ENCODE measurements at places on chromosomes 12 and 14.
A peak's percentile ranks its signal among the peaks of the same experiment; 100 is the strongest.

- no peak for DNase-seq
Measured at GRCh38 chr14:83992857-83993256, 1537.1 kb upstream of the FLRT2 start.

- DNase-seq, result no peak
Measured at GRCh38 chr14:99226687-99227086, 45.3 kb downstream of the BCL11B start.

- no peak for DNase-seq
Measured at GRCh38 chr14:70663707-70664179, 22.0 kb downstream of the TTC9 start.

DNA sequence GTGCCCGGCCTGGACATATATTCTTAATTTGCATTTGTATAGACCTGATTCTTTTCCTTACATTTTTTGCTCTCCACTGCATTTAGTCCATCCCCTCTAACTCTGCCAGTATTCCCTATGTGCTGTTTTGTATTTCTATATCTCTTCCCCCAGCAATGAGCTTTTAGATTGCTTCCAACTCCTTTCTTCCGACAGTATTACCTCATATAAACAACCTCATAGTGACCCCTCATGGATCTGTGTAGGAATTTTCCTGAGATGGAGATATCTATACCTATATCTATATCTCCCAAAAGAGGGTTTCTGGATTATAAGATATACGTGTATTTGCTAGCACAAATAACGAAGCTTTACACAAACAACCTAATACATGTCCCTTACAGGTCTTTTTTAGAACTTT lies 161.9 kb downstream of the CRADD start:
- DNase-seq, result no peak

- no peak for DNase-seq
Measured at GRCh38 chr12:6200256-6201212, at the start of gene CD9. TSS of gene CD9 (plus strand) at chr12:6200400. CDS start at chr12:6200500, 100 bp downstream.

GRCh38 chr12:65508276-65509035 lies 230.0 kb downstream of the MSRB3 start:
- no peak for DNase-seq

DNA sequence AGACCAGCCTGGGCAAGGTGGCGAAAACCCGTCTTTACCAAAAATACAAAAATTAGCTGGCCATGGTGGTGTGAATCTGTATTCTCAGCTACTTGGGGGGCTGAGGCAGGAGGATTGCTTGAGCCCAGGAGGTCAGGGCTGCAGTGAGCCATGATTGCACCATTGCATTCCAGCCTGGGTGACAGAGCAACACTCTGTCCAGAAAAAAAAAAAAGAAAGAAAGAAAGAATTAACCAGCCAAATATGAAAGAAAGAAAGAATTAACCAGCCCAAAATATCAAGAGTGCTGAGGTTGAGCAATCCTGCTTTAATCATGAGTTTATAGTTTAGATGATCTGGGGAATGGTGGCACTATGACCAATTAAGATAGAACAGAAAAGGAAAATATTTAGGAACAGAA lies 3.5 kb upstream of the ACTN1 start:
- DNase-seq, result no peak

DNA sequence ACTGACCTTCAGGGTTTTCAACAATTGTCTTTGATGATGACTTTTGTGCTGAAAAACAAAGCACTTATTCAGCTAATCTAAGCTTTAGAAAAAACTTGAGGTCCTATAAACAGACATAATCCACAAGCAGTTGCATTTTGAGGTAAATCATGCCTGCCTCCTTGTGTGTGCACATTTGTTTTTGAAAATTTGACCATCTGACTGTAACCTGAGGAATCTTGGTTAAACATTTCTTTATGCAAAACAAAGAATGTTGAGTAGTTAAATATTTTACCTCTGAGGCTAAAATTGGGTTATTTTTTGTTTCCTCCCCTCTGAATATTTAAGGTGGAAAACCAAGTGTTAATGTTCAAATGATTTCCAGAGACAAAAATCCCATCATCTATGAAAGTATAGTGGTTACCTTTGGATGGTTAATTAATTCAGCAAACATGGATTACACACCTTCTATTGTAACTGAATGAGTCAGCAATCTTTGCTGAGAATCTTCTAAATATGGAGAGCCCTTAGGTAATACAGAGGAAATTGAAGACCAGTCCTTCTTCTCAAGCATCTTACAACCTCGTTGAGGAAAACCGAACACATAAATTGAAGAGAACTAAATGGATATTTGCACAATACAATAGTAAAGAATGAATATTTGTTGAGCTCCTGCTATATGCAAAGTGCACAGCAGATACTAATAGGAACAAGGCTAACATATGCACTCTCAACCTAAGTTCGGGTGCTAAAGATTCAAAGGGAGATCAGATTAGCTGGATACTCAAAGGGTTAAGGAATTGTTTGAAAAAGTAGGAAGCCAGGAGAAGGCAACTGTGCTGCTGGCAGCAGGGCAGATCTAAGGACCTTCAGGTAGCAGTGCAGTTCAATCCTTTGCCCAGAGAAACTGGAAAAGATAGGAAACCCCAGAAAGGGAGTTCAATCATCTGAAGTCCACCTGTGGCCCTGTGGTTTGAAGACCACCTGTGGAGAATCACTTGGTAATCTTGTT lies 115.2 kb downstream of the BMP4 start:
- DNase-seq, result no peak

- no peak for DNase-seq
Measured at GRCh38 chr12:130338794-130339601, 1.3 kb downstream of the PIWIL1 start.

DNA sequence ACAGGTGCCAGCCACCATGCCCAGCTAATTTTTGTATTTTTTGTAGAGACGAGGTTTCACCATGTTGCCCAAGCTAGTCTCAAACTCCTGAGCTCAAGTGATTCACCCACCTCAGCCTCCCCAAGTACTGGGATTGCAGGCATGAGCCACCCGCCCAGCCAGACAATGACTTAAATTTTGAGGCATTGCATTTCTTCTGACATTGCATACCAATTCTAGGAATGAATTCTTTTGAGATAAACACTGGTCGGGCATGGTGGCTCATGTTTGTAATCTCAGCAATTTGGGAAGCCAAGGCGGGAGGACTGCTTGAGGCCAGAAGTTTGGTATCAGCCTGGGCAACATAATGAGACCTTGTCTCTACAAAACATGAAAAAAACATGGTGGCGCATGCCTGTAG lies 2.5 kb upstream of the CELA1 start:
- no peak for DNase-seq

- no peak for DNase-seq
Measured at GRCh38 chr12:104438134-104438533, 18.6 kb upstream of the CHST11 start.

DNA sequence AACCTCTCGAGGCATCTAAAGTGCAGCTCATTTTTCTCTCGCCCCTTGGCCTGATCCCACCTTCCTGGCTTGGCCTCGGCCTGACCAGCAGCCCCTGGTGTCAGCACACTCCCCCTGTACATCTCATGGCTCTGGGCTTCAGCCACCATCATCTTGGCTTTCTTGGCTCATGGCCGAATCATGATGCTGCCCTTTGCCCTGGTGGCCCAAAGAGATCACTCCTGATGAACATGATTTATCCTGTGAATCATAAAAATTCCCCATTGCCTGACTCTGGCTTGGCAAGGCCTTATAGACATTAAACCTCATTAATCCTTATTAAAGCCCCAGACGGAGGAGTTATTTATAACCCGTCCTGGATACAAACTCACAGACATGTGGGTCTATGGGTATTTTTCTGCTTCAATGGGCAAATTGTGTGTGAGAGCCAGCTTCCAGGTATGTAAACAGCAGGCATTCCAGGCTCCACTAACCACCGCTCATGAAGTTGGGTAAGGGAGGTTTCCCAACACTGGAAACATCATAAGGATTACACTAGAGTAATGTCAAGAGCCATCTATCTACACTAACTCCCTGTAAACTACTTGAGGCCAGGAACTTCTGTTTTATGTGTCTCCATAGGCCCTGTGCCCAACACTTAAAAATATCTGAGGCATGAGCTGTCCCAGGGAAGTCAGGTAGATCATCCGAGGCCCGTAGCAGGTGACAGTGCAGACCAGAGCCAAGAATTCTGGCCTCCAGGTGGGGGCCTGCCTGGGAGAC lies 171.2 kb downstream of the TTC8 start:
- DNase-seq, result no peak

- no peak for DNase-seq
Measured at GRCh38 chr12:32104572-32105355, 1.9 kb upstream of the BICD1 start.

GRCh38 chr14:93939304-93940229 lies 12.4 kb downstream of the FAM181A start:
- DNase-seq, result peak; percentile 61

DNA sequence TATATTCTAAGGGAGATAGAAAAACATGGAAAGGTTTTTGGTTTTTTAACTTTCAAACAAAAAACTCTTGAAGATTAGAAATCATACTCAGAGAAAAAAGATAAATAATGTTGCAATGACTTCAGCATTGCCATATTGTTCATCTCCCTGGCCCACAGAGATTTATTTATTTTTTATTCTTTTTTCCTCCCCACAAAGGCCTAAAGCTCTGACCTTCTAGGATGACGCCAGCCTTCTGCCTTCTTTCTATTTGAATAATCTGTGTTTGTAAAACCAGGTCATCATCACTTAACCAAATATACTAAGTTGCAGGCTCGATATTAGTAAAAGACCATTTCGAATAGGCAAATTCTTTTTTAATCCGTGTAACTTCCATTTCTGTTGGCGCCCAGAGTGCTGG lies 4.4 kb upstream of the DCP1B start:
- DNase-seq, result no peak

DNA sequence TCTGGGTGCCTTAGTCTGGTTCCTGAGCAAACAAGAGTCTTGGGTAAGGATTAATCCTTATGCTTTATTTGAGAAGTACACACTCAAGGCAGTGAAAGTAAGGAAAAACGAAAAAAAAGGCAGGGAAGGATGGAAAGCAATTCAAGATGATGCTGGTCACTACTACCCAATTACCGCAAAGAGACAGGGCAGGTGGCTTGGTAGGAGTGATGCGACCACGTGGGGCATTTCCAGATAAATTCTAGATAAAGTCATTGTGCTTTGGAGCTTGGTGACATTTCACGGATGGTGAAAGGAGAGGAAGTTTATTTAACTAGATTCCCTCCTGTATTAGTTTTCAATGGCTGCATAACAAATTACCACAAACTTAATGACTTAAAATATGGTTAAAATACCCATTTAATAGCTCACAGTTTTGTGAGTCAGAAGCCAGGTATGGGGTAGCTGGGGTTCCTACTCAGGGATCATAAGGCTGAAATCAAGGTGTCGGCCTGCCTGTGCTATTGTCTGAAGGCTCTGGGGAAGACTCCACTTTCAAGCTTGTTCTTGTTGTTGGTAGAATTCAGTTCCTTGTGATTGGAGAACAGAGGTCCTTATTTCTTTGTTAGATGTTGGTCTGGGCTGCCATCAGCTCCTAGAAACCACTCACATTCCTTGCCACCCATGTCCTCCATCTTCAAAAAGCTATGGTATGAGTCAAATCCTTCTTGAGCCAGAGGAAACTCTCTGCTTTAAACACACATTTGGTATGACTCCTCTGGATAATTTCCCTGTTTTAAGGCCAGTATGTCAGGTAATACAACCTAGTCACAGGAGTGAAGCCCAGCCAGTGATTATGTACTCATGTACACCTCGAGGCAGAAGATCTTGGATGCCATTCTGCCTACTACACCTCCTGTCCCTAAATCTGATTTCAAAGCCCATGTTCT lies 5.6 kb upstream of the HMGA2 start:
- no peak for DNase-seq

- DNase-seq, result no peak
Measured at GRCh38 chr14:53927171-53927570, 29.5 kb downstream of the BMP4 start.

DNA sequence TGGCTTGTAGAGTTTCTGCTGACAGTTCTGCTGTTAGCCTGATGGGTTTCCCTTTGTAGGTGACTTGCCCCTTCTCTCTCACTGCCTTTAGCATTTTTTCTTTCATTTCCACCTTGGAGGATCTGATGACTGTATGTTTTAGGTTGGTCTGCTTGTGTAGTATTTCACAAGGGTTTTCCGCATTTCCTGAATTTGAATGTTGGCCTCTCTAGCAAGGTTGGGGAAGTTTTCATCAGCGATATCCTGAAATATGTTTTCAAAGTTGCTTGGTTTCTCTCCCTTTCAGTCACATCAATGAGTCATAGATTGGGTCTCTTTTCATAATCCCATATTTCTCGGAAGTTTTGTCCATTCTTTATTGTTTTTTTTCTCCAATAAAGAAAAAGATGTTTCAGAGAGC lies 11.4 kb downstream of the NOPCHAP1 start:
- DNase-seq, result no peak

GRCh38 chr12:75481774-75482173 lies 1.2 kb downstream of the GLIPR1 start:
- no peak for DNase-seq

DNA sequence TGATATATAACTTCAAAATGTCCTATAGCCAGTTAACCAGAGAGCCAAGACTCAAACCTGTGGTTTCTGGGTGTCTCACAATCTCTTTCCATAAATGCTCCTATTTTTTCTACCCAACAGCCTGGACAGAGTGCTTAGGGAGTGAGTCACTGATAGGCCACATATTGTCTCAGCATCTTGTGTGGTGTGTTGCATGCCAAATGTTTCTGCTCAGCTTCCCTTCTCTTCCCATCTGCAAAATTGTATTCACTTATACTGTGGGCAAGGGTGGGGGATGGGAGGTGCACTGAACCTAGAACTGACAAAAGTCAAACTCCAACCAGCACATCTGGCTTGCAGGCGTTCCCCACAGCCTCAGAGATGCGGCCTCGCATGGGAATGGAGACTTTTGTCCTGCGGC lies 123.3 kb downstream of the KCNA5 start:
- no peak for DNase-seq

- DNase-seq, result no peak
Measured at GRCh38 chr12:98416845-98417244, 98.5 kb upstream of the TMPO start.

Measured in iPS DF 19.7 (cell line).